ENCODE measurements at places on chromosomes 12 and 14. TPM values are rescaled to one million over a fixed set of nuclear protein-coding genes. Genes with fewer than 3 reads are reported as not detected.

The CARMIL3 gene
- 2.2 TPM for polyA plus RNA-seq

The CEBPE gene
- 0.15 TPM for polyA plus RNA-seq

The GSC gene
- polyA plus RNA-seq, result not detected

The RTL1 gene
- polyA plus RNA-seq, result 0.10 TPM

The ASB8 gene
- polyA plus RNA-seq, result 46.4 TPM

The FOXN4 gene
- 2.7 TPM for polyA plus RNA-seq

The SERPINA9 gene
- not detected for polyA plus RNA-seq

Measured in renal pelvis (tissue), 12 donors.